ENCODE measurements at places on chromosomes 6 and 20.

DNA sequence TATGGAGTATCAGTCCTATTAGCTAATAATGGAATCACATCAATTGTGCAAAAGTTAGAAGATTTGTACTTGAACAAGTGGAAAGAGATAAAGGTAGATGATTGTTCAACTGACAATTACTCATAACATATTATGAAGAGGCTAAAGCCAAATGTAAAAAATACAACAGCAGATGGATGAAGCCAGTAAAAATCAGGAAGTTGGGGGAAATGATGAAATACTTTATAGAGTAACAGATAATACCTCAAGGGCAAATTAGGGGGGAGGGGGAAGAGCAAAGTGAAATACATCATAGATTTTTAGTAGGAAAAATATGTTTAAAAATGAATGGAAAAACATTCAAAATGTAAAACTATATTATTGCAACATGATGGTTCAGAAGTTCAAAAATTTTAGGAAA, 114.0 kb downstream of the PDSS2 start:
- no peak for DNase-seq

DNA sequence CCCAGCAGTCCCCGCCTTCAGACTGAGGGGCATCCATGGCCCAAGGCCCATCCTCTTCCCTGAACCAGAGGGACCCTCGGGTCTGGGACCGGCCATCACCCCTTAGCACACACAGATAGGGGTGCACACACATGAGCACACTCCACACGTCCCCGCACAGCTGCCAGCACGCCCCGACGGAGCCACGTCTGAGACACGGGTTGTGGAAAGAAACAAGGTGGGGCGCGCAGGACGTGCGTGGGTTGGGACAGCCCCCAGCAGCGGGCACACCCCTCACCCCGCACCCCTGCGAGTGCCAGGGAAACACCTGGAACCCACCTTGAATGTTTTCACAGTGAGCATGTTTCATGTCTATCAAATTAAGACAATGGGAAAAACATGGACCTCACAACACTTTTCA, 6.4 kb downstream of the GATA5 start:
- no peak for DNase-seq

DNA sequence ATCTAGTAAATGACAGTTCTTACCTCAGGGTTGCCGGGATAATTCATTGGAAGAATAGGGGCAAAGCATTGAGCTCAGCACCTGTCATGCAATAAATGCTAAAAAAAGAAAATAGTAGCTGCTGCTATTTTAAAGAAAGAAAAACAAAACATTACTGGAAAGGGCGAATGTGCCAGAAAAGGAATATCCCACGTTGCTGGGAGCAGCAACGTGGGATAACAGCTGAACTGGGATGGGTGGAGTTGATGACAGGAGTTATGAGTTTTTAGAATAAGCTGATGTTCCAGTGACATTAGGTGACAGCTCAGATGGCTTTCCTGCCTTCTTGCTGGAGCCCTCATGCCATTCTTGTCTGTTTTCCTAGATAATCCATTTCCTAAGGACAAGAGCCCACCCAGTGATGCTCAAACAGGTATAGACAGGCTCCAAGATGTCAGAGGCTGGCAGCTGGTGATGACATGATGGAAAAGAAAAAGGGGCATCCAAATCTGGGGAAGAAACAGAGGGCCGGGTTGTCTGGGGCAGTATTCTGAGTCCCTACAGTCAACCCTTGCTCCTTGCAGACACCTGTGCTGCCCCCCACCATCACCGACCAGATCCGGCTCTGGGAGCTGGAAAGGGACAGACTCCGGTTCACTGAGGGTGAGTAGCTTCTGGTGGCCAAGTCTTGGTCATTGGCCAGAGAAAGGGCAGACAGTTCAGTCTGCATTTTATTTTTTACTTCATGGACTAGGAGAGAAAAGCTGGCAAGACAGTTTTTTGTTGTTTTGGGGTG, 1.1 kb upstream of the VARS2 start:
- no peak for DNase-seq

- no peak for DNase-seq
Measured at GRCh38 chr20:21266191-21266536, 37.0 kb upstream of the XRN2 start.

DNA sequence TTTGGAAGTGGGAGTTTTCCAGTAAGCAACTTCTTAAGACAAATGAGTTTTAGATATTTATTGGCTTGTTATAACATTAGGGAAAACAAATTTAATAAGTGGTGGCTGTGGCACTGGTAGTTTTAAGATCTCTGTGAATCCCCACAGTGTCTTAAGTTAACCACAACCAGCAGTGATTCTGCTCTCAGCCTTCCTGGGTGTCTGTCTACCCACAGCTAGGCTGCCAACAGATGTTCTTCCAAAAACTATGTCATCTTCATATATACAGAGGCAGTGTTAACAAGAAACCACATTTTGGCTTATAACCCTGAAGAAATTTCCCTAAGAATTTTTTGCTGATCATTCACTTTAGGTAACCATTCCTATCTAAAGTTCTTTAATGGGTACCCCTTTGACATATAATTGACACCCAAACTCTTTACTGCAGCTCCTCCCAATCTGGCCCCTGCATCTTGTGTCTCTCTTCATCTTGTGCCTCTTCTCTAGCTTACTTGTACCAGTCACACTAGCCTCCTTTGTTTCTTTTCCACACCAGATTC, 52.7 kb downstream of the TOP1 start:
- DNase-seq = no peak

DNA sequence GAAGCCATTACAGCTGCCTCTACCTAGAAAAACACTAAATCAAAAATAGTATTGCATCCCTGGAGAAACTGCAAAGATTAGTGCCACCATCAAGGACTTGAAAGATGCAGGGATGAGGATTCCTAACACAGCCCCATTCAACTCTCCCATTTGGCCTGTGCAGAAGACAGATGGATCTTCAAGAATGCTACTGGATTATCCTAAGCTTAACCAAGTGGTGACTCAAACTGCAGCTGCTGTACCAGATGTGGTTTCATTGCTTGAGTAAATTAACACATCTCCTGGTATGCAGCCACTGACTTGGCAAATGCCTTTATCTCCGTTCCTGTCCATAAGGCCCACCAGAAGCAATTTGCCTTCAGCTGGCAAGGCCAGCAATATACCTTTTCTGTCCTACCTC, 117.4 kb downstream of the TBC1D32 start:
- no peak for DNase-seq

- DNase-seq = no peak
Measured at GRCh38 chr6:129599467-129599866, 110.5 kb downstream of the ARHGAP18 start.

DNA sequence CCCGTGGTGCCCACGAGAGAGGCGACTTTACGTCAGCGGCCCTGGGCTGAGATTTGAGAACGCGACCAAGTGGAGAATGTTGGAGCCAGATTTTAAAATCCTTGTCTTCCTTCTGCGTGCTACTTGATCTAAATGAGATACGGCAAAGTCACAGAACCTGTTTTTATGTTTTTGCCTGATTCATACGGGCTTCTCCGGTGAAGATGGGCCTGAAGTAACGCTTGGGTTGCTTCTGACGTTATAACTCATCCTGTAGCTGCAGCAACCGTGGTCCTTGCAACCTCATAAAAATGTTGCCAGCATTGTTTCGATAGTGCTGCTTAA, 462 bp upstream of the SLC35B3 start:
- DNase-seq = no peak

GRCh38 chr6:22804620-22805261, 235.4 kb downstream of the HDGFL1 start:
- DNase-seq = no peak

- no peak for DNase-seq
Measured at GRCh38 chr20:51463560-51463959, 79.0 kb downstream of the NFATC2 start.

DNA sequence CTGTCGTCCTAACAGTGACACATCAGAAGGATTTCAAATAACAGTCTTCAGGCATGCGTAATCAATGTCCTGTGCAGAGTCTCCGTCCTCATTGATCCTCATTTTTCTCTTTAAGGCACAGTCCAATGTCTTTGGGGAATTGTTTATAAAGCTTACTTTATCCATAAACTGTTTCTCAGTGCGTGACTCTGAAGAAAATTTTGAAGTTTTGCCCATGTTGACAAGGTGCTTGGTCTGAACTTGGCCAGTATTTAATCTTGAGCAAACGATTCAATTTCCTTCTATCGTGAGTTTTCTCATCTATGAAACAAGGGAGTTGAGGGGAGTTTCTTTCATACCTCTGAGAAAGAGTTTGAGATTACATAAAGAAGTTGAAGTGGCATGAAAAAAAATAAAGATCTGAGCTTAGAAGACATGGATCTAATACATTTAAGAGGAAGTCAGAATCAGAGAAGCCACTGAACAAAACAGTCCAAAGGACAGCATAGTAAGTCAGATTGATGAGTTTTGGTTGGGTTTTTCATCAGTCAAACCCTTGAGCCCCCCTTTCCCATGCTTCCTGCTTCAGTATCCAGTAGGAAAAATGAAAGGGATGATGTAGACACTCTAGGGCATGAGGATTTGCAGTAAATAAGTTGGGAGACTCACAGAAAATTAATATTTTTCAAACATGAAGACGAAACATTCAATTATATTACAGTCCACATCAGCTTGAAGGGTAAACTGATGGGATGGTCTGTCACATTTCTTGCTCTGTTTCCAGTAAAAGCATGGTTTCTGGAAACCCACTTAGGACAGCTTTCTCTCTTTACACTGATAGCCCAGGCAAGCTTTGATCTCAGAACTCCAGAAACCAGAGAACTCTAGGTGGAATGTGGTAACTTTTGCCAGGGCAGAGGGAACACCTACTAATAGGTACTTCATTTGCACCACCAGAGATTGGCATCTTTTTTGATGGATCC, 8.1 kb downstream of the EDN1 start:
- no peak for DNase-seq

DNA sequence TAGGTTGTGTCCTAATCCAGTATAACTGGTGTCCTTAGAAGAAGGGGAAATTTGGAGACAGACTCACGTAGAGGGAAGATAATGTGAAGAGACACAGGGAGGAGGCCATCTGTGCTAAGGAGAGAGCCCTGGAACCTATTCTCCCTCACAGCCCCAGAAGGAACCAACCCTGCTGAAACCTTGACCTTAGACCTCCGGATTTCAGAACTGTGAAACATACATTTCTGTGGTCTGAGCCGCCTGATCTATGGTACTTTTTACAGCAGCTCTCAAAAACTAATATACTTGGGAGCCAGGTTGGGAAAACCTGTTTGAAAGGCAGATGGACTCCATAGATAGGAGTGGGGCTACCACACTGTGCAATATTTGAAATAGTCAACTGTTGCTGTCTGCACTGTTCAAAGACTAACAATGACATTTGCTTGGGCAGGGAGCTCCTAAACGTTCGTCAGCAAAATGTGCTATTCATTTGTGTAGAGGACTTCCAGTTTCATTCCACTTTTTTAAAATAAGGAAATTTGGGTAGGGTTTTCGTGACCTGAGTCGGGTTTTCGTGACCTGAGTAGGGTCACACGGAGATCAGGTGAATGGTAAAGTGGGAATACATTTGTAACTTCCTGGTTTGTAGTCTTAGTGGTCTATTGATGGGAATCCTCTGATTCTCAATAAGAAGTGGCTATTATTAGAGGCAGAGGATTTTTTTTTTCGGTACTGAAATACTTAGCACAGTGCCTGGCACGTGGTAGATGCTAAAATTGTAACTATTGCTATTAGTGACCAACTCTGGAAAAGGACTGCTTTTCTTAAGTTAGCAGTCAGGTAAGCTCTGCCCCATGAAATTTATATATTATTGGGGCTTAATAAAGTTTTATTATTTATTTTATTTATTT, 11.4 kb downstream of the TAGAP start:
- DNase-seq = no peak

DNA sequence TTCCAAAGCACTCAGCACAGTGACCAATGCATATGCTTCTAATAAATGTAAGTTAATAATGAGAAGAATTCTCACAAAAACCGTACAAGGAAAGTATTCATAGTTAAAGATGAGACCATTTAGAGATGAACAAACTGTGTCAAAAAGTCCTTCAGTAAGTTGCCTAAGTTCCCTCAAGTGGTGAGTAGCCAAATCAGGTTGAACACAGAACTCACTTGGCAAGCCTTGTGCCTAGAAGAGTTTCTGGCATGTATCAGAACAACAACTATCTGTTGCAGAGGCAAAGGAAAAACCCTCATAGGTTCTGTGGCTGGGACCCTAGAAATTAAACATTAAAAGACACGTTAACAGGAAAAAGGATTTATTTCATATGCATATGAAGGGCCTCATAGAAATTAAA, 129.6 kb upstream of the DOK5 start:
- DNase-seq = no peak

- DNase-seq = no peak
Measured at GRCh38 chr6:6599468-6599873, 11.0 kb downstream of the LY86 start.

- no peak for DNase-seq
Measured at GRCh38 chr6:7101290-7101689, 6.5 kb upstream of the RREB1 start.

GRCh38 chr6:45789238-45789637, 226.4 kb downstream of the CLIC5 start:
- DNase-seq = no peak

GRCh38 chr6:41697861-41698781, 37.3 kb downstream of the TFEB start:
- no peak for DNase-seq

DNA sequence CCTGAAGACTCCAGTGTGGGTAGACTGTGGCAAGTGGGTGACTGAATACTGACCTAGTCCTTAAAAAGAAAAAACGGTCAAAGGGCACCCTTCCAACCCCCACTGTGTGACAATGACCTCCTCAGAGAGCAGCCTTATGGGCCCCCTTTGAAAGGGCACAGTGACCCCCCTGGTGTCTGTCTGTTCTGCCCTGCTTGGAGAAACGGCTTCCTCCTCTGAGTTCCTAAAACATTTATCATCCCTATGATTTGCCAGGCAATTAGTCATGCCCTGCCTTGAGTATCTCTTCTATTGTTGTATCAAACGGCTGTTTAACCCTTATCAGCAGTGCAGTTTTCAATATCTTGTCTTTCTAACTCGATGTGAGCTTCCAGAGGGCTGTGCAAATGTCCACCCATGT, 21.0 kb upstream of the STX16 start:
- no peak for DNase-seq

DNA sequence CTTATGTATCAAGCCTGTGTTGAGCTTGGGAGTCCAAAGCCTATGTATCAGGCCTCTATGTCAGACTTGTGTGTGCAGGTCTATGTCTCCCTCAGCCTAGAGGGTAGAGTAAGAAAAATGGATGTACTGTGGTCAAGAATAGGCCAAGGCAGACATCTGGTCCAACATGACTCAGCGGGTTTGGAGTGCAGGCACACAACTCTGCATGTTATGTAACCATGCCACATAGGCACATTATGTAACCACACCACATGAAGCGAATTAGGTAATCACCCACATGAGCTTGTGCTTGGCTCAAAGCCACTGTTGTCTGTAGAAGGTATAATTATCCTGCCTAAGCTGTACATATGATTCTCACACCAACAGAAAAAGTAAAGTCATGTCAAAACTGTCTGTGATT, 1190.5 kb upstream of the EYS start:
- DNase-seq = no peak

DNA sequence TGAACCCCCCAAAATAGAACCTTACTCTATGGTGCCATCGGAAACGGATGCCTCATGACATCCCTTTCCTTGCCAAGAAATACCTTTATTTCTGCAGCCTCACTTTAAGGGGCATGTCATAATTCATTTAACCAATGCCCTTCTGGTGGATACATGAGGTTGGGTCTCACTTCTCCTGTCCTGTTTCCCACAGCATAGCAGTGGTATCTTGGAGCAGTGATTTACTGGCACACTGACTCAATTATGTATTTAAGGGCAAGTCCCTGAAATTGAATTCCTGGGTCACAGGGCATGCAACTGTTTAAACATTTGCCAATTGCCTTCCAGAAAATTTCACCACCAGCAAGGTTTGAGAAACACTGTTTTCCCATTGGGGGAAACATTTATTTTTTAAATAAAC, 639 bp upstream of the LBP start:
- DNase-seq = no peak

- DNase-seq = no peak
Measured at GRCh38 chr6:10662207-10662606, 32.2 kb downstream of the C6orf52 start.

Measured in stimulated activated CD4-positive, alpha-beta T cell treated with anti-CD3 and anti-CD28 coated beads, Interleukin-12 subunit alpha, Interleukin-12 subunit beta, amount 100 ng/mL, for 48 hours (primary cell).